Activated CD8-positive, alpha-beta memory T cell treated with anti-CD3 and anti-CD28 coated beads for 48 hours (primary cell): ENCODE measurements at places on chromosomes 2 and 18.

DNA sequence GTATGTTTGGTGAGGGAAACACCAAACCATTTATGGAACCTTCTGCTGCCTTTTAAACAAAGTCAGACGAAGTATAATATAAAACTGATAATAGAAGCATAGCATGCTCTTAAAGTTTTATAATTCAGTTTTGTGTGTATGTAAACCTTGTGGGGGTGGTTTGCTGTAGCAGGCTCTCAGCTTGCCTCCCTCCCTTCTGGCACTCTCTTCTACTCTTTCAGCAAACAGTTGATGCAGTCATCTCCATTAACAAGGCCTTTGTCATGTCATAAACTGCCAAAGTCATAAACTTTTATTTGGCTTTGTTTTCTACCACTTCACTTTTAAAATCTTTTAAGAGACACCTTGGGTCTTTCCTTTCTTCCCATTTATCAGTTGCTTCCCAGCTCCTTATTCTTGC, 448.2 kb upstream of the SETBP1 start:
- no peak for DNase-seq

- DNase-seq = no peak
These were observed 99.0 kb upstream of the TPO start for GRCh38 chr2:1314254-1314653.

DNA sequence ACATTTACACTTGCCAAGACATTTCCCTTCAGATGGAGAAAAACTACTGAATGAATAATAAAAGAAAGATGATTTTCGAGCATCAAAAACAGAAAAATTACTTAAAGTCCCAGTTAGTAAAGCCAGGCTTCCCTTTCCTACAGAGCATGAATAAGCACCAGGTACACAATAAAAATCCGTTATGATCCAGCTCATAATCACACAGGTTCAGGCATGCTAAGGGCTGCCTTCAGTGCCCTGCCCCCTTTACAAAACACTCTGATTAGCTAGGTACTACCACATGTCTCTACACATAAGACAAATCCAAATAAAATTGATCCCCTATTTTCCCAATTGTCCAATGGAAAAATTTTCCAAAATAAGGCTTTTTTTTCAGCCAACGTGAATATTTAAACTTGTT, 413.2 kb upstream of the LRATD1 start:
- DNase-seq = no peak

DNA sequence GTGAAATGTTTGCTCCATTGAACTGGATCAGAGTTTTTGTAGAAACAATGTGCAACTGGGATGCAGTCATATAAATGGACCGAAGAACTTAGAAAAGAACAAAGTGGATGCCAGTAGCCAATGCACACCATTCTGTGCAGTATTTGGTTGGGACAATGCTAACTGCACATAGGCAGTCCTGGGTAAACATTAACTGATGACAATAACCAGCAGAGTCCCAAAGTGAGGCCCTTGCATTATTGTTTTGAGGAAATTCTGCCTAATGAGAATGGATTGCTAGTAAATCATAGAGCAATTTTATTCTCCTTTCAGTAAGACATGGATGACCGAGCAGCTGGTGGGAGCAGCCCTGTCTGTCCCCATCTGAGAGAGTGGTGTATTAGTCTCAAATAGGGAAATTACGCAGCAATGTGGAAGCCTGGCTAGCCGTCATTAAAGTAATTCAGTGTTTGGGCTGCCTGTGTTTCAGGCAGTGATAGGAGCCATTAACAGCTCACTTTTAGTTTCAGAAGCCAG, 94.9 kb downstream of the KCTD1 start:
- DNase-seq = no peak

DNA sequence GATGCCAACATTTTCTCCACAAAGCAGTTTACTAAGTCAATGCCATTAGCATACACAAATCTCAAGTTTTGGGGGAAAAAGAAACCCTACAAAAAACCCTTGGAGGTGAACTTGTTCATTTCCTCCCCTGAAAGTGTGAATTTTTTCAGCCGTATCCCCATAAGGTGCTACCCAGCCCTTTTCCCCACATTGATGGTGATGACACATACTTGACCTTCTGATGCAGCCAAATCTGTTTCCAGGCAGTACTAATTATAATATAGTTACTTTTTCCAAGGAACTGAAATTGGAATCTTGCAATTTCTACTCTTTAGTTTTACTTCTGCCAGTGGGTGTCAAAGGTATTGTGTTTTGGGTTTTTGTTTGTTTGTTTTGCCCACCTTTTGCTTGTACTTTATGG, 474.5 kb downstream of the TGIF1 start:
- DNase-seq = no peak

DNA sequence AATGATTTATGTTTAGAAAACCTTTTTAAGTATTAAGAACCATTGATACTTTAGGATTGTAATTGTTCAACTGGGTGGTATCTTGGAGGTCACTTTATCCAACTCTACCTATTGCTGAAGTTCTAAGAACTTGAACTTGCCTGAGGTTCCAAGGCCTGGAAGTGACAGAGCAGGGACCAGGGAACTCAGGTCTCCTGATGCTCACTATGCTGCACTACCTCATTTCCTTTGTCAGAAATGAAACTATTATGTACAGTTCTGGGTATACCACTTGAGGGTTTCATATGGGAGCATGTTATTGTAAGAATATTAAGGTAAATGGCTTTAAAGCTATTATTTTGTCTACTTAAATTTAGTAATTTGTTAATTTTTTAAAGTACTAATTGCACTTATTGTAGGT, 3.0 kb downstream of the MBD5 start:
- DNase-seq = no peak

DNA sequence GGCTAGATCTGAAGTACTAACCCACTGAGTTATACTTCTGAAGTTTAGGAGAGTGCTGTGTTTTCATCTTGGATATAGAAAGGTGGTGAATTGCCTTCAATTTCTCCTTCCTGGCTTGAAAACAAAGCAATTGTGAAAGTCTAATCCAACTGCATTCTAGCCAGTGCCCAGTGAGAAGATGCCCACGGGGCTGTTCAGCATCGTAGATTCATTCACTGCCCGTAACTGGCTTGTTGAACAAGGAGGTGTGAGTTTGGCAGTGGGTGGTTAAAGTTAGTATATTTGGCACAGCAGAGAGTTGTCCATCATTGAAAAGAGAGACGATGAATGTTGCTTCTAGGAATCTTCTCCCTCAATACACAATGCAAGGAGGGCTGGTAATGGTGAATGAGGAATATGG, 82.3 kb upstream of the RND3 start:
- DNase-seq = no peak

- no peak for DNase-seq
These were observed 179.7 kb upstream of the ACVR2A start for GRCh38 chr2:147665105-147665504.

DNA sequence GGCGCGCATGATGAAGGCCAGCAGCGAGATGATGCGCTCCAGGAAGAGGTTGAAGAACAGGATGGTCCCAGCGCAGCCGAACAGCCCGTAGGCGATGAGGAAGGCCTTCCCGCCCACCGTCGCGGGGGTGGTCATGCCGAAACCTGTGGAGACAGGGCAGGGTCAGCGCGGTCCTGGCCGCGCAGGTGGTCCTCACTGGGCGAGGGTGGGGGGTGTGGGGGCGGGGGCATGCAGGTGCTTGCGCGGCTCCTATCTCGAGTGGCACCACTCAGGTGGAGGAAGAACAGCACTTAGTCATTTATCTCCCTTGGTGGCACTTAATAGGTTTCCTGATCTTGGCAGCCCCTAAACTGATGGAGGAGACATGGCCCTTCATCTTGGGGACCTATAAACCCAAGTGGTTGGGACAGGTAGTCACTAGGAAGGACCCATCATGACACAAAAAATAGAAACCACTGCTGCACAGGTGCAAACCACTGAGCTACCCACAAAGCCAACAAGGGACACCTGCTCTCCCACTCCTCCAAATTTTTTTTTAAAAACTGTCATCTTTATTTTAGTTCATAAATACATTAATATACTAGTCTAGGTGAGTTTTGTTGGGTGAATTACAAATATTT, 118.8 kb downstream of the MSH2 start:
- no peak for DNase-seq

GRCh38 chr2:47534179-47534919, 131.4 kb downstream of the MSH2 start:
- DNase-seq = no peak

GRCh38 chr2:164146441-164146840, 410.6 kb upstream of the FIGN start:
- no peak for DNase-seq

DNA sequence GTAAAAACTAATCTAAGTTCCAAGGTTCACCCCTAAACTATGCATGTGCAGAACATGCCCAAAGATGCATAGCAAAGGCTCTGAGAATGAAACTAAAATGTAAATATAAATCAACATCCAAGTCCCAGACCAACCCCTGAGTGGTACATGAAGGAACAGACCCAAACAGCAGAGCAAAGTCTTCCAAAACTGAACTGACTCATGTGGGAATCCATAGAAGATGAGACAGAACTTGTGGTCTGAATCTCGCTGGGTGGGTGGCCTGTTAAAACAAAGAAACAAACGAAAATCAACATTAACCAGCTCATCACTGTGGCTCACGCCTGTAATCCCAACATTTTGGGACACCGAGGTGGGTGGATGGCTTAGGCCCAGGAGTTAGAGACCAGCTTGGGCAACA, 29.5 kb upstream of the ATRAID start:
- DNase-seq = no peak

- no peak for DNase-seq
These were observed 60.2 kb downstream of the CDCA7 start for GRCh38 chr2:173414823-173415322.

DNA sequence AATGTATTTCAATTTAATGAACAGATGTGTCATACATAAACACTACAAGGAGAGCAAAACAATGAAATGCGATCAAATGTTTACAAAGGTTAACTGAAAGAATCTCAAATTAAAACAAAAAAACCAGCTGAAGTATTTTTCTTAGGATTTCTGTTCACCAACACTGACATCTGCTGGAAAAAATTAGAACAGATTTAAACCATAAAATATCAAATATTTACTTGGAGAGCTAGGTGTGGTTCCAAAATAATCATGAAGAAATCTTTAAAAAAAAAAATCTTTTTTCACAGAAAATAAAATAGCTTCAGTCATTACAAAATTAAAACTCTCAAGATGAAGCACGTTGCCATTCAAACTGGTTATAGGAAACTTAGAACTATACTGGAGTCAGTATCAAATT, 13.8 kb downstream of the MMADHC start:
- DNase-seq = no peak

GRCh38 chr2:11342551-11343367, 1.7 kb downstream of the ROCK2 start:
- DNase-seq = no peak

GRCh38 chr2:3204031-3204821, 173.4 kb downstream of the EIPR1 start:
- no peak for DNase-seq
